ENCODE measurements at places on chromosomes 7 and 10.

- DNase-seq: no peak
Measured at GRCh38 chr7:50268990-50269389, 35.5 kb upstream of the IKZF1 start.

- no peak for DNase-seq
Measured at GRCh38 chr7:63067897-63068585, 930.6 kb upstream of the ZNF722 start.

GRCh38 chr10:114801411-114801813, 20.2 kb upstream of the FHIP2A start:
- DNase-seq: no peak

- DNase-seq: no peak
Measured at GRCh38 chr7:78165454-78165853, 366.9 kb downstream of the PHTF2 start.

- no peak for DNase-seq
Measured at GRCh38 chr10:114000457-114001010, 43.1 kb upstream of the ADRB1 start.

DNA sequence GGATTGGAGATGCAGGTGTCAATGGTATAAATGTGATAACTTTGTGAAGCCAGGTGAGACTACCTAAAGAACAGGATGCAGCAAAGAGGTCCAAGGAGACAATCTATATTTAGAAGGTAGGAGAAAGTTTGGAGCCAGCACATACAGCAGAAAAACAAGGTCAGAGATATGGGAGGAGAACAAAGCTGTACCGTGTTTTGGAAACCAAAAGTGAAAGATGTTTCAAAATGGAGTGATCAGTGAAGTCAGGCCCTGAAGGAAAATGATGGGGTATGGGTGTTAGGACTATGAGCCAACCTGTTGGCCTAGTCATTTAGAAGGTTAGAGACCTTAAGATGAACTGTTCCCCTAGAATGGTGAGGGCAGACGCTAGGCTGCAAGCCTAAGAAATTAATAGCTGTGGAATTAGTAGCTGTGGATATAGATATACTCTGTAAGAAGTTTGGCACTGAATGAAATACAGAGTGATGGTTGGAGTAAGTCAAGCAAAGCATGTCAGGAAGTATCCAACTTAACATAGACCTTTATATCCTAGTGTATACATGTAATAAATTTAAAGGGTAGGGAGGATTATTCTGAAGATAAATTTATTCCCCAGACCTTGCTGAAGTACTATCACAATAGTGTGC, 149.8 kb upstream of the WNT16 start:
- no peak for DNase-seq

- no peak for DNase-seq
Measured at GRCh38 chr7:146773506-146773905, 656.9 kb downstream of the CNTNAP2 start.

GRCh38 chr10:96863922-96864543, 31.9 kb downstream of the LCOR start:
- DNase-seq: no peak

GRCh38 chr10:2887391-2888070, 179.8 kb upstream of the PFKP start:
- DNase-seq: no peak

GRCh38 chr7:114112806-114113205, 194.0 kb upstream of the PPP1R3A start:
- DNase-seq: no peak

DNA sequence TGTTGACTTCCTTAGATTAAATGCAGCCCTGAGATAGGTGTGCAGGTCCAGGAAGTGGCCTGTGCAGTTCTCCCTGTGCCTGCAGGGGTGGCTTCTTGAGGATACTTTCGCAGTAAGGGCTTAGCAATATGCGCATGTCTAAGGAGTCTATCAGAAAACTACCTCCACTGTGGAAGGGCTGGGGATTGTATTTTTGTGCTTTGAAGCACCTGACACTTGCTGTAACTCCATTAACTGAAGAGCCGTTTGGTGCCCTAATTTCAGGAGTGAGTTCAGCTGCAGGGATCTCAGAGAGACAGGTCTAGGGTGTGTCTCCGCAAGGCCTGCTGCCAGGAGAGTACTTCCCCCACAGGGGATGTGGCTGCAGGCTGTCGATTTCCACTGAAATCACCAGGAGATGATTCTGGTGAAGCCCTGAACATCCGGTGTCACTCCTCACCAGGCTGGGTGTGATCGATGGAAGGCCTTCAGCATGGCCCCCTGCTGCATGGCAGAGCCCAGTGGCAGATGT, 35.5 kb downstream of the IKZF1 start:
- no peak for DNase-seq

- DNase-seq: no peak
Measured at GRCh38 chr10:79223091-79224048, 123.9 kb upstream of the PPIF start.
